Activated CD4-positive, alpha-beta memory T cell treated with anti-CD3 and anti-CD28 coated beads, Interleukin-2, amount 10 ng/mL, durations not matched to agents 7 days and 5 days (primary cell): ENCODE measurements at places on chromosomes 6 and 20.

DNA sequence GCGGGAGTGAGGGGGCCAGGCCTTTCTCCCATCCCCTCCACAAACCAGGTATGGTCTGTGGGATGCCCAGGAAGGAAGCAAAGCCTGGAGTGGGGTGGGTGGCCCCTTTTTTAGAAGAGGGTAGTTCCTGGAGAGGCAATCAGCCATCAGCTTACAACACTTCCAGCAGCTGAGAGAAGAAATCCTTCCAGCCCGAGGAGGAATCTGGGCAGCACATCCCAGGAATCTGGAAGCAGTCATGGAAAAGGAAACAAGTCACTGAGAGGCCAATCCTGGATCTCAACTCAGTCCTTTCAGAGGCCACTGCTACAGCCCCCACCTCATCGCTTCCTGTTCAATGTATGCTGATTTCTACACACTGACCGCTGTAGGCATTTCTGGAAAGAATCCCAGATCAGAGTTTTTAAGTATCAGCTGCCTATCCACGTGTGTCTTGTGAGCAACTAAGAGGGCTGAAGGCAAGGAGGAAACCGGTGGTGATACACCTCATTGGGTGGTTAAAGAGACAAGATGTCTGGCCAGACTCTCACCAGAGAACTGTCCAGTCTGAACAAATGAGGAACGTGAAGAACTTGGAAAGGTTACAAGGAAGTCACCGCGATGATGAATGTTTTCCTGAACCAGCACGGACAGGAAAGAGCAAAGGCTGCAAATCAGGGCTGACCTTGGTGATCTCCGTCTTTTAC is 92.9 kb upstream of the SHLD1 start:
- no peak overlapping the region for H3K27ac ChIP-seq
- peaks cover 10% of the 10 kb centered on the region for H3K4me1 ChIP-seq
- peaks cover 3% of the 10 kb centered on the region for H3K36me3 ChIP-seq
- no peak overlapping the region for H3K4me3 ChIP-seq
- H3K27me3 ChIP-seq, result no peaks in the 10 kb centered on the region

GRCh38 chr20:39282619-39283092 is 320.5 kb downstream of the DHX35 start:
- no peak for DNase-seq
- peaks cover 3% of the 10 kb centered on the region for H3K27me3 ChIP-seq
- no peaks in the 10 kb centered on the region for H3K4me1 ChIP-seq
- H3K4me3 ChIP-seq, result no peak overlapping the region

DNA sequence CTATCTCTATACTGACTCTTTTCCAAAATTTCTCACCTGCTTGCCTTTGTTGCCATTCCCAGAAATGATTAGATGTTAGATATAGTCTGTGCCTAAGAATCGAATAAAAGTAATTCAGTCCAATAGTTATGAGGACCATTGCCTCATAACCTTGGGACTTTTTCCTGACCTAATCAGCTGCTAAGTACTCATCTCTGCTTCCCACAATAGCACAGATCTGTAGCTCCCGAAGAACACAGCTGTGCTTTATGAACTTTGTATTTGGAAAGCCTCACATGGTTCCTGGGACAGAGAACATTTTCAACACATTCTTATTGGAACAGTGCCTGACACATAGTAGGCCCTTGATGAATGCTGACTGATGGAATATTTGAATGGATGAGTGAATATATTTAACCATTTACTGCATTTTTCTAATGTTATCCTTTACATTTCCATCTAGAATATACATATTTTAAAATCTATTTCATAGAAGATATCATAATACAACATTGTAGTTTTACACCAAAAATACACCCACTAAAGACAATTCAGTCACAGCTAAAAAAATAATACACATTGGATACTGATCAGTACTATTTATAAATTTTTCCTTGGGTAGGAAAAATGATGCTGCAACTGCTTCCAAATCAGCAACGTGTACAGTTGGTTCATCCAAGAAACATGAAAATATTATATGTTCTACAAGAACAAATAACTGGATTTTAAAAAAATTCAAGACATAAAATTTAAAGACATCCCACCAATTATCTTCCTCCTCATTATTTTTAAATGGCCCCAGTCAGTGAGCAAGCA is 53.9 kb downstream of the HS3ST5 start:
- no peaks in the 10 kb centered on the region for H3K36me3 ChIP-seq
- DNase-seq, result no peak
- no peak overlapping the region for H3K4me3 ChIP-seq
- H3K4me1 ChIP-seq, result no peaks in the 10 kb centered on the region
- no peaks in the 10 kb centered on the region for H3K27me3 ChIP-seq

- H3K4me3 ChIP-seq, result no peak overlapping the region
- DNase-seq, result no peak
- H3K36me3 ChIP-seq, result no peaks in the 10 kb centered on the region
- no peak overlapping the region for H3K27ac ChIP-seq
- no peaks in the 10 kb centered on the region for H3K27me3 ChIP-seq
Observed at GRCh38 chr6:22779062-22779461, 209.7 kb downstream of the HDGFL1 start.

DNA sequence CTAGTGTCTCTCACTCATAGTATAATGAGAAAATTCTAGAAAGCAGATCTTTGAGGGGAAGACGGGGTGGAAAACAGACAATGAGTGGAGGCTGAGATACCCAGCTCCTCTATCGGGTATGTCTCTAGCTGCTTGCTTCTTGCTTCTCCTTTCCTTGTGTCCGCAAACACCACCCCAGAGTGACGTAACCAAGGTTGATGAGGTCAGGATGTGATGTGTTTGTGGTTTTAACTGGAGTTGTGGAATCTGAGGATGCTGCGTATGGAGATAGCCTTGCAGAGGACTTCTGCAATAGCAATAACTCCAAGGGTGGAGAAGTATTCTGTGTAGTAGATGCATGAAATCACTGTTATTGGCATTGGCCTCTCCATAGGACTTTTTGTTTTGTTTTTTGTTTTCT is 132.7 kb upstream of the IFNGR1 start:
- H3K4me3 ChIP-seq, result no peak overlapping the region
- peaks cover 17% of the 10 kb centered on the region for H3K4me1 ChIP-seq
- no peak overlapping the region for H3K27ac ChIP-seq

- H3K36me3 ChIP-seq, result no peaks in the 10 kb centered on the region
- no peak overlapping the region for H3K27ac ChIP-seq
- H3K4me3 ChIP-seq, result no peak overlapping the region
- no peak for DNase-seq
Observed at GRCh38 chr20:47991875-47992488, 206.7 kb upstream of the SULF2 start.

DNA sequence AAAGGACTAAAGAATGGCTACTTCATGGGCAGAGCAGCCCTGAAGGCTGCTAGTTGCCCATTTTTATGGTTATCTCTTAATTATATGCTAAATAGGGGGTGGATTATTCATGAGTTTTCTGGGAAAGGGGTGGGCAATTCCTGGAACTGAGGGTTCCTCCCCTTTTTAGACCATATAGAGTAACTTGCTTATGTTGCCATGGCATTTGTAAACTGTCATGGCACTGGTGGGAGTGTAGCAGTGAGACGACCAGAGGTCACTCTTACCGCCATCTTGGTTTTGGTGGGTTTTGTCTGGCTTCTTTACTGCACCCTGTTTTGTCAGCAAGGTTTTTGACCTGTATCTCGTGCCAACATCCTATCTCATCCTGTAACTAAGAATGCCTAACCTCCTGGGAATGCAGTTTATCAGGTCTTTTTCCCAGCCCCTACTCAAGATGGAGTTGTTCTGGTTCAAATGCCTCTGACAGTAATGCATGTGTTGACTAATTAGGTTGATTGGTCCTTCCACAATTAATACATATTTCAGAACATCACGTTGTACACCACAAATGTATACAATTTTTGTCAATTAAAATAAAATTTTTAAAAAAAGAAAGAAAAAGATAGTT is 139.5 kb downstream of the PDE7B start:
- no peaks in the 10 kb centered on the region for H3K27me3 ChIP-seq
- H3K36me3 ChIP-seq, result no peaks in the 10 kb centered on the region
- no peak overlapping the region for H3K27ac ChIP-seq

DNA sequence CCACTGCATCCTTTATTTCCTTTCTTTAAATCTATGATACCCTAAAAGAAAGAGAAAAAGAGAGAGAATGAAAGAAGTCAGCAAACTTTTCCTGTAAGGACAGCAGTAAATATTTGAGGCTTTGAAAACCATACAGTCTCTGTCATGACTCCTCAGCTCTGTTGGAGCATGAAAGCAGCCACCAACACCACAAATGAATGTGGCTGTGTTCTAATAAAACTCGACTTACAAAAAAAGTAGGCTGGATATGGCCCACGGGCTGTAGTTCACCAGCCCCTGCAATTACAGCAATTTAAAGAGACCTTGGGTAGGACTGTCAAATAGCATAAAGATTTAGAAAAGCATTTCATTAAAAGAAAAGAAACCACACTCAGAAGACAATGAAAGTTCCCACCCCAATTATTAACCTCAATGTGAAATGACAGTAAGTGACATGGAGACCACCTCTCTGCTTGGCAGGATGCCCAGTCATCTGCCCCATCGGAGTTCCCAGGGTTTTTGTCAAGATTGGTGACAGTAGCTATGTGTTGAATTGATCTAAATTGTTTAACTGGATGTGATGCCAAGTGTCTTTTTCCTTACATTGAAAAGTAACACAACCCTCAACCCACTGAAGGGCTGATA is 50.9 kb downstream of the TNFRSF21 start:
- no peak overlapping the region for H3K27ac ChIP-seq
- H3K36me3 ChIP-seq, result no peaks in the 10 kb centered on the region
- no peak overlapping the region for H3K4me3 ChIP-seq
- DNase-seq, result no peak
- peaks cover 2% of the 10 kb centered on the region for H3K27me3 ChIP-seq

- H3K4me3 ChIP-seq, result no peak overlapping the region
- H3K27me3 ChIP-seq, result peaks cover 9% of the 10 kb centered on the region
- H3K36me3 ChIP-seq, result no peaks in the 10 kb centered on the region
- no peak for DNase-seq
Observed at GRCh38 chr6:251920-252319, 40.4 kb upstream of the DUSP22 start.

DNA sequence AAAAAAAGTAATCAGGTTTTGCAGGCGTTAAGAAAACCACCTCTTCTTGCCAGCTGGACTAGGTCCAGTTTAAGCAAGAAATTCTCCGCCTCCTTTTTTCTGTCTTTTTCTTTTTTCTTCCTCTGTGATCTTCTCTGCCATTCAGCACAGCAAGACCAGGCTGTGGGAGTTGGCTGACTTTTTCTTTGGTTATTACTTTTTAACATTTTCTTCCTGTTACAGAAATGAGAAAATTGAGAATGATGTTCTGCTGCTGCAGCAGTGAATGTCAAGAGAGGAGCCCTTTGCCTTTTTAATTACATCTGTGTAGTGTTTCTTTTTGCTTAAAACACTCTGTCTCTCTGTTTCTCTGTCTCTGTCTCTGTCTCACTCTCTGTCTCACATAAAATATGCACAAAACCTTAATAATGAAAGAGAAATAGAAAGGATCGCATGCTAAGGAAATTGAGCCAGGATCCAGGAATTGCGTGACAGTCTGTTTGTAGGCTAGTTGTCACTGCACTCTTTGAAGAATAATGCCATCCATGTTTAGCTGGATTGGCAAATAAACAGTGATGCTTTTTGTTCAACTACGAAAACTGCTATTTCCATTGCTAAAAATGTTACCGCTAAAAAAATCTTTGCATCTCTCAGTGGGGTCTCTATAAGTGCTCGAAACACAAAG is 103.2 kb upstream of the SUPT3H start:
- no peak overlapping the region for H3K4me3 ChIP-seq
- no peak overlapping the region for H3K27ac ChIP-seq
- H3K4me1 ChIP-seq, result peaks cover 45% of the 10 kb centered on the region
- no peaks in the 10 kb centered on the region for H3K27me3 ChIP-seq
- no peak for DNase-seq

- no peak overlapping the region for H3K4me3 ChIP-seq
- no peaks in the 10 kb centered on the region for H3K36me3 ChIP-seq
- no peaks in the 10 kb centered on the region for H3K27me3 ChIP-seq
- no peak overlapping the region for H3K27ac ChIP-seq
Observed at GRCh38 chr20:53857723-53858236, 212.6 kb downstream of the BCAS1 start.

DNA sequence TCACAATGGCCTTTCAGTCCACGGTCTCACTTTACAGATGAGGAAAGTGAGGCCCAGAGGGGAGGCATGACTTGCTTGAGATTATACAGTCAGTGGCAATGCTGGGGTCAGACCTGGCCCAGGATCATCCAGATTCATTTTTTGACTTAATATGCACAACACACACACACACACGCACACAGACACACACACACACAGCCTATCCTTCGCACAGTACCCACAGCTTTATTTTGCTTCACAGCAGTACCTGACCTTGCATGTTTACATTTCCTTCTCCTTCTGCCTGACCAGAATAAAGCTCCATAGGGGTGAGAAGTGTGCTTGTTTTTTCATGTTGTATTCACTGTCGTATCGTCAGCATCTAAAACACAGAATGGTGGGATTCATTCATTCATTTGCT is 79.8 kb downstream of the VEGFA start:
- no peaks in the 10 kb centered on the region for H3K4me1 ChIP-seq
- H3K27ac ChIP-seq, result no peak overlapping the region
- H3K27me3 ChIP-seq, result peaks cover 12% of the 10 kb centered on the region
- no peak for DNase-seq
